ENCODE measurements at places on chromosomes 1 and 21.

GRCh38 chr1:183259924-183260323 lies 73.9 kb downstream of the LAMC2 start:
- no peak for DNase-seq

DNA sequence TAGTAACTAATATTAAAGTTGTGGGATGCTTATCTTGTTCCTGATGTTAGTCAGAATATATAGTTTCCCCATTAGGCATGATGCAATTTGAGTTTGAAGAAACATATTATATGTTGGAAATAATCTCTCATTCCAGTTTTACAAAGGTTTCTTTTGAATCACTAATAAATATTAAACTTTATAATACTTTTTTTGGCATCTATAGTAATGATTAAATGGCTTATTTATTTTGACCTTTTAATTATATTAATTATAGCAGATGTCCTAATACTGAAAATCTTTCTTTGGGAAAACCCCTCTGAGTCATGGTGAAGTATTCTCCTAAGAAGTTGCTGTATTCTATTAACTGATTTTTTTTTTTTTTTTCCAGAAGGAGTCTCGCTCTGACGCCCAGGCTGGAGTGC lies 28.5 kb upstream of the PTGS2 start:
- DNase-seq: no peak

DNA sequence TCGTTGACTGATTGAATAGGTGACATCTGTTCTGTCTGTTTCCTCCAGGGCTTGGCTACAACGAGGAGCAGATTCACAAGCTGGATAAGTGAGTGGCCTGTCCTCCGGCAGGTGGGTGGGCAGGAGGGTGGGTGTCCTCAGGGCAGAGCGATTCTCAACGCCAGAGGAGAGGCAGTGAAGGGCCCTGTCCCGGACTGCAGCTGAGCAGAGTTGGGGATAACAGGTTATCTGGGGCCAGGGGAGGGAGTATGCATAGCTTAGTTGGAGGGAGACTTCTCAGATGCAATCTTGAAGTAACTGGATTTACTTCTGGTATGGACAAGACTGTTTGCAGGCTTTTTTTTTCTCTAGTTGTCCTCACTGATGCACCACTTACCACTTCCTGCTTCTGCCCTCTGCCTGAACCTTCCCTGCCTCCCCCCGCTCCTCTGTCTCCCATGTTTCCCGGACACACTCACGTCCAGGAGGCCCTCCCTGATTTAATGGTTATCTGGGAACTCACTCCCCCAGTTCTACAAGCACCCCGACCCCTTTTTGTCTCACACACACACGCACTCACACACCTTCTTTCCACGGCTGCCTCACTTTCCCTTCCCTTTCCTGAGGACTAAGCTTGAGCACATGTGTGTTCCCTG lies 16.4 kb upstream of the RASSF5 start:
- DNase-seq: no peak

- no peak for DNase-seq
These were observed 17.3 kb downstream of the SLC9A1 start for GRCh38 chr1:27137544-27138075.

DNA sequence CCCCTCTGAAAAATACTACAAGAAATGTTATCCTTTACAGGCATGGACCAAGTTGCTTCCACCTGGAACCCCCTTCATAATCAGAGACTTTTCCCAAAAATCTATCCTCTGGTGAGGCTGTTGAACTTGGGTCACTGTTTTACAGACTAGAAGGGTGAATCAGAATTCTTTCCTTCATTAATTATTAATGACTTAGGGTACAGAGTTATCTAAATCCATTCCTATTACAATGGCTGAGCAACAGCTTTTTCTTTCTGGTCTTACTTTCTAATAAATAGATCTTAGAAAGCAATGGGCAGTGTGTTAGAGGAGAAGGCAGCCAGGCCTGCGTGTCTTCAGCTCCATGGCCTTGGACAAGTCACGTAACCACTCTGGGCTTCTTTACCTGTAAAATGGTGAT lies 284.2 kb downstream of the ZNF648 start:
- no peak for DNase-seq

DNA sequence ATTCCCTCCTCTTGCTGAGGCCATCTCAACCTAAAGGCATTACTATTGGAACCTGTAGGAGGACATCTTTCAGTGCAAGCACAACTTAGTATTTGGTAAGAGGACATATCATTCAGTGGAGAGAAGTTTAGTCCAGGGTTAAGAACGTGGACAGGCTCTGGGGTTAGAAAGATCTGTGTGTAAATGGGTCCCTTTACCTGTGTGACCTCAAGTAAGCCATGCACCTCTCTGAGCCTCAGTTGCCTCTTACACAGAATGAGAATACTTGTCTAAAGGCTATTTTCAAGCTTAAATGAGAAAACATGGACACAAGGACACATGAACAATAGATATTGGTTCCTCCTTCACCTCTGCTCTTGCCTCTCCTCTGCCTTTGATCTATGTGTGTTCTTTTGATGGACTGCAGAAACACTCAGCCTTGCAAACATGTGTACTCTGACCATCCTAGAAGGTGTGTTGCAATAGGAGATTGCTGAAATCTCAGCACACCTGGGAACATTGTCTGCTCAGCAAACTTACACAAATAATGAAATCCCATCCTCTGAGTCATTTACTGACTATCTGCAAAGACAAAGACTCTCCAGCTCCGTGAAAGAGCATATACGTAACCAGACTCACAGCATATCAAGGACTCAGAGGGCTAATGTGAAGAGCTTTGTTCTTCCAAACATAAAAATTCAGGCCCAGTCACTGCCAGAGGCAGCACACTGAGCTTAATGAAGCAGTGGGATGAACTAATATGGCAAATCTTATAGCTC lies 143.8 kb downstream of the DAB1 start:
- no peak for DNase-seq

- DNase-seq: peak; percentile 73
These were observed 93.2 kb downstream of the ARHGEF10L start for GRCh38 chr1:17632541-17633184.

GRCh38 chr1:241888232-241888631 lies 40.2 kb downstream of the EXO1 start:
- DNase-seq: peak; percentile 6

- DNase-seq: no peak
These were observed 21.9 kb downstream of the DISP3 start for GRCh38 chr1:11500881-11501280.

GRCh38 chr1:76254104-76255030 lies 179.8 kb downstream of the ST6GALNAC3 start:
- no peak for DNase-seq

GRCh38 chr21:16216288-16216962 lies 486.6 kb downstream of the USP25 start:
- DNase-seq: no peak

DNA sequence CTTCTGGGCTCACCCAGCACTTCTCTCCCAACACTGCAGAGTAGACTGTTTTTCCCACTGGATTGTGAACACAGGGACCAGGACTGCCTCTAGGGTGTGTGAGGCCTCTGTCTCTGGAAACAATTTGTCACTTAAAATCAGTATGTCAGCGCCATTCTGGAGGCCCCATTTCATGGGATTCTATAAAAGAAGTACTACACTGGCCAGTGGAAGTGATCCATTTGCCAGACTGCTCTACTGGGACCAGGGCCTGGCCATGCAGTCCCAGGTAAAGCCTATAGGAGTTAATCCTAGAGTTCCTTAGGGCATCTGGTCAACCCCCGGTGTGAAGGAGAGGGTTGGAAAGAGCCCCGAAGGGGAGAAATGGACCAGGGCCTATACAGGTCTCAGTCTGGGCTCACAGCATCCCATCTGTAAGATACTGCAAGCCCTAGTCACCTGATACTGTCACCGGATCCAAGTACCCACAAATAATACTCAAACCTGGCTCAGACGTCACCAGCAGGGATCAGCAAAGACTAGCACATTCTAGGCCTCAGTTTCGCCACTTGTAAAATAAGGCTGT lies 245.0 kb downstream of the FOXD2 start:
- DNase-seq: no peak

DNA sequence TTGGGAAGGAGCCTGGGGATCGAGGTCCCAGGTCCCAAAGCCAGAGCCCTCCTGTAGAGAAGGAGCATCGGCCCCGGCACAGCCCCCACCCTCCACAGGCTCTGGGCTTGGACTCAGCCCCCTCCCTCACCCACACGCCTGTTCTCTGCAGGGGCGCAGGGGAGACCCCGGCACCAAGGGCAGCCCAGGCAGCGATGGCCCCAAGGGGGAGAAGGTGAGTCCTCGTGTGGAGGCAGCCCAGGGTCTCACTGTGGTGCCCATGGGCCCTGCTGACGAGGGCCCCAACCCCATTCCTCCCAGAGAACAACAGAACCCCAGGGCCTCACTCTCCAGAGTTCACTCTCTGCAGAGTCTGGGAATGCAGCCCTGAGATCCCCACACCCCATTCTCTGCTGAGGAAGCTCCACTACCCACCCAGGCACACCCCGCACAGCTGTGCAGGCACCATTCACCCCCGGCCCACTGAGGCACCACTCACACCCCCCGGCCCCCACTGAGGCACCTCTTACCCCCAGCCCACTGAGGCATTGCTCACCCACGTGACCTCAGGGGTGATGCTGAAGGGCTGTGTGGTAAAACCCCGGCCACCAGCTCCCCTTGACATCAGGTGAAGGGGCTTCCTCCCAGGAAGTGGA lies 21.8 kb downstream of the COL6A2 start:
- no peak for DNase-seq

DNA sequence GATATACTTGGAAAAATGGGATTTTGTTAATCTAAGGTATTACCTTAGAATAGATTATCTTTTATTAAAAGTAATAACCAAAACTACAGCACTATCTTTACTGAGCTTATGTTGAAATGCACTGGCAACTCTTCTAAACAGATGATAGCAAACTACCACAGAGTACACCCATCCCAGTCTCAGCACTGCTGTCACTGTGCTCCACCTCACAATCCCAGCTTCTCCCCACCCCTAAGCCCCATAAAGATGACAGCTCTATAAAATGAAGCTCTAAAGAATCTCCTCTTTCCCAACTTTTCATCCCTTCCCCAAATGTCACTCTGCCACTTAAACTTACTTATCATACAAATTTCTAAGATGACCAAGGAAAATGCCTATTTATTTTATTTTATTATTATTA lies 6.4 kb downstream of the DSTYK start:
- no peak for DNase-seq

DNA sequence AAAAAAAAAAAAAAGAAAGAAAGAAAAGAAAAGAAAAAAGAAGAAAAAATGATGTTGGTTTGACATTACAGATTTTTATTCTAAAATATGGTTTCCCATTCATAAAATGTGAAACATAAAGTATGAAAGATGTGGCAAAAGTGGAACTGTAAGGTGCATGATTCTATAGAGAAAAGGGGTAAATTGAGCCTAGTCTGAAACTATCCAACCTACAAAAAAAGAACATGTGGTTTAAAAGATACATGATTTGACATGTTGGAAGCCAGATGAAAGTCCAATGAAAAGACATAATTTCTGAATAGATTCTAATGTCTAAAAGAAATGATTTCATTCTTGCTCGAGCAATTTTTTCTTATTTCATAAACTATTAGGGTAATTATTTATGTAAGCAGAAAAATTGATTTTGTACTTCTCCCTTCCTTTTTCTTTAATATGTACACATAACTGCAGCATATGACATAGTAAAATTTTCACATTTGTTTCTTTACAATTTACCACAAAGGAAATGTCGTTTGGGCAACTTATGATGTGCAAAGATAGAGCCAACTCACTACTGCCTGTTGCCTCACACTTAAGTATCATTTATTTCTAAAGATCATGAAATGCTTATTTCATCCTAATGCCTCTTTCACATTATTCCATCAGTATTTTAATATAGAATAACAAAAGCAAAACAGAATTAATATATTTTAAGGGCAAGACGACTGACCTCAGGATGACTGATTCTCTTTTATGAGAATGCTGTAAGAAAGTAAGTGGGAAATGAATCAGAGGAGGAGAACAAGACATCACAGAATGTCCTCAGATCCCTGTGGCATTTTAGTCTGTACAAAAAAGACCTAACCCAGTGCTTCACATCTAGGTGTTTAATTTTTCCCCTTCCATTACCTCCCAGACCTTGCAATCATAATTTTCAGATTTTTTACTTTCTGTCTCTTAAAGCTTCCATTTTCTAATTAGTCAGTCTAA lies 165.8 kb upstream of the HMCN1 start:
- DNase-seq: no peak

- no peak for DNase-seq
These were observed 64.8 kb downstream of the SYF2 start for GRCh38 chr1:25167269-25168192.

GRCh38 chr1:153779781-153780541 lies 4.8 kb downstream of the SLC27A3 start:
- no peak for DNase-seq

- peak; percentile 91 for DNase-seq
These were observed 32.0 kb upstream of the CD2 start for GRCh38 chr1:116722016-116722838.

GRCh38 chr1:158283965-158284364 lies 5.8 kb upstream of the CD1C start:
- DNase-seq: no peak

DNA sequence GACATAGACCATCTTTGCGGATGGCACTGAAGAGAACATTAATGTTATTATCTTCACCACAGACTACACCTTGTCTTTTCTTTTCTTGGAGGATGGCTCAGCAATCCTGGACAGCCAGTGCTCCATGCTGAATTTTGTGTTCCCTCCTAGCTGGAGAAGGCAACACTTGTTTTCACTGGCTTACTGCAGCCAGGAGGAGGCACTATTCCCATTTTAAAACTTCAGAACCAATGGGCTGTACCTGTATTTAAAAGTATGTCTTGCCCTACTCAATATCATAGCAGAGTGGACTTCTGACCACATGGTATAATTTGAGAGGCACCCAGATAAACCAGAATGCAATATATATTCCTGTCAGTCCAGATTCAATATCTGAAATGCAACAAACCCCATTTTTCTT lies 53.3 kb upstream of the POGK start:
- no peak for DNase-seq

DNA sequence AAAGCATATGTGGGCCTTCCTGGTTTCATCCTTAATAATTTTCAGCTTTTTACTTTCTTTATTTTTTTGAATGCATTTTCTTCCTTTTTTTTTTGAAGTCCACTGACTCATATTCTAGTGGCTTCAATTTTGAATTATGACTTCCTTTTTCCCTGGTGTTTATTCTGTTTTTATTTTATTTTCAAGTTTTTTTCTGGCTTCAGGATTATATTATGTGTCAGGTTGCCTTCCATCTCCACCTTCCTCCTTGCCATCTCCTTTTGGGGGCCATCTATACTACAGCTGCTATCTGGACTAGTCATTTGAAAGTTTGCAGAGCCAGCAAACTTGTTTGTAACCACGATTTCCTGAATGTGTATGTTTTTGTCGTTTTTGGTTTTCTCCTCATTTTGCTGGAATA lies 117.6 kb downstream of the LEPR start:
- DNase-seq: no peak
